AG20443 (cell line): ENCODE measurements at places on chromosomes 1 and 21.

DNA sequence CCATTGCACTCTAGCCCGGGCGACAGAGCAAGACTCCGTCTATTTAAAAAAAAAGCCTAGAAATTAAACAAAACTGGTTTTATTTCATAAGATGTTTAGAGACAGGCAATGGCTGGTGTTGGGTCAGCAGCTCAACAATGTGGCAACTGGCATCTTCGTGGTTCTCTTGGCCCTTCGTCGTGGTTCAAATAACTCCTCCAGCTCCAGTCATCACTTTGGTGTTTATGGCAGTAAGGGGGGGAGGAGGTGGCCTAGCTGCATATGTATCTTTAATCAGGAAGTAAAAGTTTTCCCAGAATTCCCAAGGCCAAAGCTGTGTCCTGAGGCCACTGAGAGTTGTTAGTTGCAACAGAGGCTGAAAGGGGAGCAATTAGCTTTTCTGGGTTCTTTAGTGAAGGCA lies 13.0 kb upstream of the LTN1 start:
- DNase-seq: no peak

DNA sequence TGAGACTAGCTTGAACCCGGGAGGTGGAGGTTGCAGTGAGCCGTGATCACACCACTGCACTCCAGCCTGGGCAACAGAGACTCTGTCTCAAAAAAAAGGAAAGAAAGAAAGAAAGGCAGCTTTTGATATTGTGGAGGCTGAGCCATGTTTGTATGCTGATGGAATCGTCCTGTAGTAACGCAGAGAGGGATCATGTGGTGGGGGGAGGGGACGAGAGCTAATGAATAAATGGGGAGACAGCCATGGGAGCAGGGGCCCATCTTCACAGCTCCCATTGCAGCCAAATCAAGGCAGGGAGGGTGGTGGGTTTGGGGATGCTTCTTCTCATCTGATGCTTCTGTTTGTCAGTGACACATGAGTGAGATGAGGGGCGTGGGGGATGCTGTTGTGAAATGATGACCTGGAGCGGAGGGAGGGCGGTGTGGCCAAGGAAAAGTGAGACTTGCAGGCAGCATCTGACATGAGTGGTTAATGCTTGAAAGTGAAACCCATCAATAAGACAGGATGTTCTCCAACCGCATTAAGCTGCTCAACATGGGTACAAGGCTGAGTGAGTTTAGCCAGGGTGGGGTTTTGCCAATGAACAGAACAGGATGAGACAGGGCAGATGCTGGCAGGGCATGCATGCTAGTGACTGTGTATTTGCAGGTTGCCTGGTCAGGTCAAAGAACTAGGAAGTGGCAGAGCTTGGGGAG lies 16.7 kb downstream of the SPATA21 start:
- DNase-seq: no peak

GRCh38 chr1:163870666-163871065 lies 548.9 kb downstream of the NUF2 start:
- DNase-seq: peak; percentile 20

- no peak for DNase-seq
Observed at GRCh38 chr1:25369241-25369640, 31.1 kb downstream of the TMEM50A start.

DNA sequence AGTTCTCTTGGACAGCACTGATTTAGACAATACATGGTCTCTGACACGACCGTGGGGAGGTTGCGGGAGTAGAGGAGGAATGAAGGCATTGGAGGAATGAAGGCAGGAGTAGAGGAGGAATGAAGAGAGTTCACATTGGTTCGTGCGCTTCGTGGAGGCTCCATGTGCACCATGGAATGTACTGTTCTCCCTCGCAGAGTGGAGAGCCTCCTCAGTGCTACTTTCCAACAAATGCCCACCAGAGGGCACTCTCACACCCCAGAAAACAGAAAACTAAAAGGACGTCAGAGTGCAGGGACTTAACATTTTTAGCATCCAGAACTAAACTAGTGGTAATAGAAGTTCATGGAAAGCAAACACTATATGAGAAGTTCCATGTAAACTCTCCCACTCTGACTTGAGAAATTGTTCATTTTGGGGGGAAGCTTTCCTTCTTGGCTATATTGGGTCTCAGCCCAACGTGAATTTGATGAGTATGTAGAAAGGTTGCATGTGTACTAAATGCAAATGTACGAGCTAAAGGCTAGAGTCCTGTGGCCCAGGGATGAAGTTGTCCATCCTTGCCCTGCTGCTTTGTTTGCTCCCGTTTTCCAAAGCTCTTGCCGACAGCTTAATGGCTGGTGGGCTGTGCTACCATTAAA lies 211.6 kb downstream of the LMX1A start:
- DNase-seq: peak; percentile 75

DNA sequence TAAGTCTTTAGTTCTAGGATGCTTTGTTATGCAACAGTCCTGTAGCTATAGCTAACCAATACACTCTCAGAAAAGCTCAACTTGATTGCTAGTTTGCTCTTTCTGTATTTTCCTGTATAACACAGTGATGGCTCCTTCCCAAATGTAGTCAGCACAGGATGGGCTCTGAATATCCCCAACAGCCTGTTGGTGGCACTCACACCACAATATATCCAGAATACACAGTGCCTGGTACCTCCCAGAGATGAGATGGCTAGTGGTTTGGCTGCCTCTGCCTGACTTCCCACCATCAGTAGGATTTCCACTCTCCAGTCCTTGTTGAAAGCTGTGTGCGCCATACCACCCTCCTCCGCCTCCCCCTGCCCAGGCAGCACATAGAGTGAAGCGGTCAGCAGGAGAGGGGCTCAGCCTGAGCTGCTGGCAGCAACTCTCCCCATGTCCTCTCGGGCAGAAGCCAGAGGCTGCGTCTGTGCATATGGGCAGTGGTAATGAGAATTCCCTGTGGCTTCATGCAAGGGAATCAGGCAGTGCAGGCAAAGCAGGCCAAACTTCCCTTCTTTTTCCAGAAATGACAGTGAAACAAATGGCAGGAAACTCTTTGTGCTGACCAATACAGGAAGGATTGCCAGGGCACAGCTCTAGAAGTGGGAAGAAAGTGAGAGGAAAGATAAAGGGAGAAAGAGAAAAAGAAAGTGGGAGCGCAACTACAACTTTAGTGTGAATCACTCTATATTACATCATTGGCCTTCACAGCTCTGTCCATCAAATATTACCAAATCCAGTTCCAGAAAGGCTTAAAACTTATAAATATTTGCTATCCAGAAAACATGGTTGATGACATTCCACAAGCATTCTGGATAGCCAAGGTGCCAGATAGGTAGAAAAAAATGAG lies 49.7 kb downstream of the LMX1A start:
- DNase-seq: no peak

DNA sequence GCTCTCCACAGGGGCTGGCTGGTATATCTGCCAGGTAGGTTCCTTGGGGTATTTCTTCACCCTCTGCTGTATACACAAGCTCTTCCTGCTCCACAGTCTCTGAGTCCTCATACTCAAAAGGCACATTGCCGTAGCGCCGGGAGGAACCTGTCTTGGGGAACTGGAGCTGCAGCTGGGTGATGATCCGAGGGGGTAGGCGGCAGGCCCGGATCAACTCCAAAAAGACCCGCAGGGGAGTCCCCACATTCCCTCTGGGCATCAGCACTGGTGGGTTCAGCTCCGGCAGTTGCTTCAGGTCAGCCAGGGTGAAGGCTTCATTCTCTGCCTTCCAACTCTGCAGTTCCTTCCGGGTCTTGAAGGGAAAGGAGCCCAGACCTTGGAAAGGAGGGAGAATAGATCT lies 2.9 kb downstream of the GPATCH3 start:
- no peak for DNase-seq

- DNase-seq: no peak
Observed at GRCh38 chr21:24470852-24471251, 1136.4 kb downstream of the MRPL39 start.

DNA sequence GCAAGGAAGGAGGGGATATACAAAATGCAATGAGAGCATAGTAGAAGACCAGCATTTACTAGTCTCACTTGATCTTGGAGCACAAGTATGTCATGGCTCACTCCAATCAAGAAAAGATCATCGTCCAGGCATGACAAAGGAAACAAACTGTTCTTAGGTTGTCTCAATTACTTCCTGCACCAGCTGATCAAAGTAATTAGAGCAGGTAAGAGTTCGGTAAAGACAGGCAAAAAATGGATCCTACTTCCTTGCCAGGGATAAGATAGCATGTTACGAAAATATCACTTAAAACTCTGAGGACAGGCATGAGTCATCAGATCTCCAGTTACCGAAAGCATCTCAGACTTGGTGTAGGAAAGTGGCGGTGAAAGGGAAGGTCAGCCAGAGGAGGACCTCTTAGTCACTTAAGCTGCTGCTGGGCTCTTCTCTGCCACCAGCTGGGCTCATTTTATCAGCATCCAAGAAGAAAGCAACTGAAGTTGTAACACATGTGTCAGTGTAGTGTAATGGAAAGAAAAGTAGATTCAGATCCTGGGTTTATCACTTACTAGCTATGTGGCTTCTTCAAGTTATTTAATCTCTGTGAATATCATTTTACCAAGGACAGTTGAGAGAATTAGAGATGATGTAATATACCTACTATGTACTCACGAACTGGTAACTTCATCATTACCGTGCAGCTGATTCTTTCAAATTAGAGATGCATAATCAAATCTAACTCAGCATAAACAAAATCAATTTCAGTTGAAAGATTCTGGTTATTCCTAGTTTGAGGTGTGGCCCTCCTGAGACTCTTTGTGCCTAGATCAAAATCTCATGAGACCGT lies 46.8 kb downstream of the XCL1 start:
- DNase-seq: peak; percentile 83

GRCh38 chr1:22699681-22700520 lies 10.7 kb upstream of the EPHB2 start:
- no peak for DNase-seq

- no peak for DNase-seq
Observed at GRCh38 chr1:174190691-174191199, 31.4 kb downstream of the RABGAP1L start.

- no peak for DNase-seq
Observed at GRCh38 chr1:44408632-44409602, 3.9 kb downstream of the RNF220 start.

DNA sequence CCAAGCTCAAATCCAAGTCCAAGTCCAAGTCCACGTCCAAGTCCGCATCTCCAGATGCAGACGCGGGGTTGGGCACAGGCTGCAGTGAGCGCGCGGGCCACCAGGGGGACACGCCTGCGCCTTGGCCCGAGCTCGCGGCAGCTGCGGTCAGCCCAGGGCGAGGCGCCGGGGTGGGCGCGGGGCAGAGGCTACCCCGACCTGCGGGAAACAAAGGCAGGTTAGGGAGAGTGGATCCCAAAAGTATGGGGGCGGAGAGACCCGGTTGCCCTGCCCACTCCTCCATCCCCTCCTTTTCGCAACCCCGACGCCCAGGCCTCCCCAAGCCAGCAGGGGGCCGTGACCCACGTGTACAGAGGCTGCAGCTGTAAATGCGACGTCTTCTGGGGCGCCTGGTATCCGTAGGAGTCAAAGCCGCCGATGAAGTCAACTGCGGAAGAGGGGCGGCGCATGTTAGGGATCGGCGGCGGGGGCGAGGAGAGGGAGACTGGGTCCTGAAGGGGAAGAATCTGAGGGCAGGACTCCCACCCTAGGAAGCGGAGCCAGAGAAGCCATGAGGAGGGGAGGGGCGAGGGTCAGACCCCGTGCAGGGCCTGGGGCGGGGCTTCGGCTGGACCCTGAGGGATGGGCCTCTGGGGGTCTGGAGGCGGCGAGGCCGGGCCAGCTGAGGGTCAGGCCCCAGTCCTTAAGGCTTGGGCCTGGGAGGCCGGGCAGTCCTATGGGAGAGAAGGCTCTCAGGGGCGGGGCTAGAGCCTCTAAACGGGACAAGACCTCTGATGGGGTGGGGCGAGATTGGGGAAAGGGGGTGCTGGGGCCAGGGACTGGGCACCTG lies 58.0 kb downstream of the NKAIN1 start:
- DNase-seq: peak; percentile 81

- peak; percentile 65 for DNase-seq
Observed at GRCh38 chr21:46052703-46053651, 44.9 kb upstream of the COL6A2 start.

DNA sequence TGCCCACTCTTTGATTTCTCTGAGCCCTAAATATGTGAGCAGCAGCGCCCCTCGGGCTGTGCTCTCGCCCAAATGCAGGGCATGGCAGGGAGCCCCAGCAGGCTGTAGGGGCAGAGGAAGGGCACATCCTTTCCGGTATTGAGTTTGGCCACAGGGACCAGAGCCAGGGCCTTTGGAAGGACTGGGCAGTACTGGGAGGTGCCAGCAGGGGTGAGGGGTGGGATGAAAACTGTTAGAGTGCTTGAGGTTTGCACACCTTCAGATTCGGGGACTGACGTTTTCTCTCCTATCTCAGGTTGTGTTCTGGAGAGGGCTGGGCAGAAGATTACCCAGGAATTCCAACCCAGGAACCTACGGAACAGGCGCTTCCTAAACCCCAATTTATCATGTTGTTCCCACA lies 2.2 kb upstream of the ATP1A2 start:
- no peak for DNase-seq

DNA sequence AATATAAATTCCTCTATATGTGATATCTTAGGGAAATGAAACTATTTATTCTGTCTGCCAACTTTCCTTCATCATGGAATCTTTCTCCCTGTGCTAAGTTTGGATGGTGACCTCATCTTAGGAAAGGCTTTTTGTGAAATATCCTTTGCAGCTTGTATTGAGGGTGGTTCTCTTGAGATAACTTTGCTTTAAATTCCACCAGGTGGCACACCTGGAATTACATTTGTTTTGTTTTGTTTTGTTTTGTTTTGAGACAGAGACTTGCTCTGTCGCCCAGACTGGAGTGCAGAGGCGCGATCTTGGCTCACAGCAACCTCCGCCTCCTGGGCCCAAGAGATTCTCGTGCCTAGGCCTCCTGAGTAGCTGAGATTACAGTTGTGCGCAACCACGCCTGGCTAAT lies 7.6 kb upstream of the CD1A start:
- DNase-seq: no peak
